ENCODE measurements at places on chromosomes 4 and X.

GRCh38 chr4:3709061-3709845 lies 56.9 kb upstream of the ADRA2C start:
- H3K27ac ChIP-seq, result no peak overlapping the region
- no peak overlapping the region for H3K4me3 ChIP-seq
- H3K27me3 ChIP-seq, result no peaks in the 10 kb centered on the region
- no peaks in the 10 kb centered on the region for H3K36me3 ChIP-seq
- DNase-seq, result no peak

GRCh38 chr4:165851256-165851655 lies 21.8 kb upstream of the TLL1 start:
- H3K36me3 ChIP-seq, result no peaks in the 10 kb centered on the region
- H3K27me3 ChIP-seq, result no peaks in the 10 kb centered on the region
- H3K4me1 ChIP-seq, result no peaks in the 10 kb centered on the region

DNA sequence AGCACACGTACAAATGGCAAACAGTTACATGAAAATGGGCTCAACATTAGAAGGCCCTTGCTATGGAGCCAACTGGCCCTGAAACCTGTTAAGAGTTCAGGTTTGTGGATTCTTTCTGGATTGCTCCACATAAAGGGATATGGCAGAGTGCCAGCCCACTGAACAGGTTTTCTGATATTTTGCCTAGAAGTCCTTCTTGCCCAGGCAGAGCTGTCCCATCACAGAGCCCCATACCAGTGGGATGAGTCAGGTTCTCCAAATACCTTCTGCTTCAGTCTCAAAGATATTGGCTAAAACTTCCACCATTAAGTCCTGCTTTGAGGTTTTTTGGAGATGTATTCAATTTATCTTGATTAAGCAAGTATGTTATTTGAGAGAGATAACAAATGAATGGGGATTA lies 146.8 kb upstream of the IL1RAPL2 start:
- no peak overlapping the region for H3K27ac ChIP-seq
- no peaks in the 10 kb centered on the region for H3K27me3 ChIP-seq
- H3K4me3 ChIP-seq, result no peak overlapping the region
- no peaks in the 10 kb centered on the region for H3K4me1 ChIP-seq

- no peaks in the 10 kb centered on the region for H3K27me3 ChIP-seq
- no peaks in the 10 kb centered on the region for H3K36me3 ChIP-seq
- no peak overlapping the region for H3K4me3 ChIP-seq
- no peaks in the 10 kb centered on the region for H3K4me1 ChIP-seq
- DNase-seq, result no peak
Observed at GRCh38 chr4:58807843-58808615, 1697.8 kb upstream of the IGFBP7 start.

DNA sequence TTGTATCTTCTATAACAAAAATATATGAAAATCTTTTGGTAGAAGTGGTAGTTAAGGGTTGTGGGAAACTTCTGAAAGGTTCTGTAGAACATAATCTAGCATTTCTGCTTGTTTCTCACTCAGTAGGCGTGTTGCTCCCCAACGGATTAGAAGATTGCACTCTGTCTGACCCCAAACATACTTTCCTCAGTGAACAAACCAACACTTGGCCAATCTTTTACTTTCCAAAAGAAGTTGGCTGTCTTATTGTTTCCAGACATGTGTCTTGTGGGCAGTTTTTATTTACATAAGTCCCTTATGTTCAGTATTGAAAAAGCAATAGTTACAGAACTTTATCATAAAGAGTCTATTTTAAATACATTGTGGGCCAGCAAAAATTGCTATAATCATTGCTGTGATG lies 312.8 kb upstream of the EPHA5 start:
- H3K27me3 ChIP-seq, result no peaks in the 10 kb centered on the region
- H3K36me3 ChIP-seq, result no peaks in the 10 kb centered on the region
- H3K4me1 ChIP-seq, result no peaks in the 10 kb centered on the region
- no peak overlapping the region for H3K27ac ChIP-seq
- no peak overlapping the region for H3K4me3 ChIP-seq
- DNase-seq, result no peak

DNA sequence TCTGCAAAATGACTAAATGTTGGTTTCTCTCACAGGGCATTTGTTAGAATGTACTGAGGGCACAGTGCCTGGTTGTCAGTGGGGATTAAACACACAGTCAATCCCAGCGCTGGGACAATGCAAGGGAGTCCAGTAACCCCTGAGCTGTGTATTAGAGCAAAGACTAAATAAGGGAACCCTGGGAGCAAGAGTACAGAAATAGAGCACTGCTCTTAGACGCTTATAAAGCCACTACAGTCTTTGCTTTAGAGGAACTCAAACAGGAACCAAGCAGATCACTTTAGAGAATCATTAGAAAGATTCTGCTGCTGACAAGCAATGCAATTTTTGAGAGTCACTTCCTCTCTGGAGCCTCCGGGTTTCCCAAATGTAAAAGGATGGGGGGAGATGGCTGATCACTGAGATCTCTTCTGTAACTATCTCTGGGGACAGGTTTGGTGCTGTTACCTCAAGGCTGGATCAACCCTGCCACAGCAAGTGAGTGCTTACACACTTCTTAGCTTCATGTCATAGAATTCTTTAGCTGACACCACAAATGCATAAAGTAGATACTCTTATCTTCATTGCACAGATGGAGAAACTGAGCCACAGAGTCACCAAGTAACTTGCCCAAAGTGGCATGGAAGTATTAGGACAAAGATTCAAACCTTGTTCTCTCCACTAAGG lies 137.8 kb upstream of the CPEB2 start:
- no peaks in the 10 kb centered on the region for H3K36me3 ChIP-seq
- H3K4me3 ChIP-seq, result no peak overlapping the region
- DNase-seq, result no peak
- peaks cover 20% of the 10 kb centered on the region for H3K27me3 ChIP-seq

DNA sequence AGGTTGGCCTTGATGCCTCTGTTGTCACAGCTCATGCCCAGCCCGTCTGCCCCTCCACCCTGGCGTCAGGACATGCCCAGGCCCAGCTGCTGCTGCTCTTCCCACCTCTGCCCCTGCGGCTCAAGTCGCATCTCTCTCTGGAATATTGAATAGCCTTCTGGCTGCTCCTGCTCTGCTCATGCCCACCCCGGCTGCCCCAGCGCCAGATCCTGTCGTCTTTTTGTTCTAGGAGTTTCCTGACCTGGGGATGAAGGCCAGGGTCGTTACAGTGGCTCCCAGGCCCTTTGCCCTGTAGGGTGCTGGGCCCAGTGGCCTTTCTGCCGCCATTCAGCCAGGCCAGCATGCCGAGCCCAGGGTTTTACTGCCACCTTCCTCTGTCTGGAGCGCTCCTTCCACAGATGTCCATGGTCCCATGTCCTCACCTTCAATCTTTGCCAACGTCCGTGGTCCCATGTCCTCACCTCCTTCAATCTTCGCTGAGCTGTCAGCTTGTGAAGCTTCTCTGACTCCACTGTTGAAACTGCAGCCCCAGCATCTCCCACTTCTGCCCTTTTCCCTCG lies 9.7 kb downstream of the MAEA start:
- H3K27ac ChIP-seq, result no peak overlapping the region
- no peaks in the 10 kb centered on the region for H3K27me3 ChIP-seq
- peaks cover 36% of the 10 kb centered on the region for H3K36me3 ChIP-seq
- no peak for DNase-seq
- peaks cover 40% of the 10 kb centered on the region for H3K4me1 ChIP-seq

DNA sequence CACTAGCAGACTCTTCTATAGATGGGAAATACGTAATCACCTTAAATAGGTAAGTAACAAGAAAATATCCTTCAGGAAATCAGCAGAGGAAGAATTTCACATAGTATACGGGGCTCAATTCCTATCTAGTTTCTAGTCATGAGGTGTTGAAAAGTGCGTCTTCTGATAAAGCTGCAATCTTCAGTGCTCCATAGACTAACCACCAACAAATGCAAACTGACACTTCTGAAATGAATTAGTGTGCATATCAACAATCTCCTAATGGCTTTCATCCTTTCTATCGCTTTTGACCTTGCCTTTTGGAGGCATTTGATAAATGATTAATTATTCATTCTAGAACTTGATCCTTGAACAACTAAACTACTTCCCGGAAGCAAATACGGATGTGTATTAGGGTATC lies 2306.6 kb upstream of the AGA start:
- no peak for DNase-seq
- no peak overlapping the region for H3K4me3 ChIP-seq
- H3K27ac ChIP-seq, result no peak overlapping the region
- no peaks in the 10 kb centered on the region for H3K4me1 ChIP-seq
- no peaks in the 10 kb centered on the region for H3K36me3 ChIP-seq
- H3K27me3 ChIP-seq, result no peaks in the 10 kb centered on the region

DNA sequence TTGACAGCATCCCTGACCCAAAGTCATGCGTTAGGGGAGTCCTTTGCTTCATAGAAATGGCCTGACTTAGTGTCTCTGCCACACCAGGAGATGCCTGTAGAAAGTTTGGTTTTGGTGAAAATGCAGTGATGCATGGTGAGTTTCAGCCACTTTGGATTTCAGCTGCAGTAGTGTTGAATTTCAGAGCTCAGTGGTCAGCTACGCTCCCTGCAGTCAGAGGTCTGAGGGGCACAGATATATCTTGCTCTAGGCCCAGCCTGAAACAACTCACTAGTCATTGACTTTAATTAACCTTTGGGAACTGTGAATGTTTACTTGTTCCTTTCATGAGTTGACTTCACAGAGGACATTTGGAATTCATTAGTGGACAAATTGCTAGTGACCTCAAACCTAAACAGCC lies 17.5 kb downstream of the RBMX2 start:
- H3K36me3 ChIP-seq, result peaks cover 2% of the 10 kb centered on the region
- no peak for DNase-seq
- no peaks in the 10 kb centered on the region for H3K4me1 ChIP-seq
- H3K27ac ChIP-seq, result no peak overlapping the region
- peaks cover 3% of the 10 kb centered on the region for H3K27me3 ChIP-seq

- peaks cover 2% of the 10 kb centered on the region for H3K27me3 ChIP-seq
- H3K27ac ChIP-seq, result no peak overlapping the region
- H3K36me3 ChIP-seq, result no peaks in the 10 kb centered on the region
- H3K4me1 ChIP-seq, result no peaks in the 10 kb centered on the region
- no peak for DNase-seq
Observed at GRCh38 chr4:78020677-78021076, 36.4 kb upstream of the FRAS1 start.

- no peak overlapping the region for H3K27ac ChIP-seq
- H3K27me3 ChIP-seq, result no peaks in the 10 kb centered on the region
Observed at GRCh38 chr4:15711762-15712161, 8.9 kb downstream of the BST1 start.

- H3K4me3 ChIP-seq, result no peak overlapping the region
- H3K4me1 ChIP-seq, result no peaks in the 10 kb centered on the region
- no peak overlapping the region for H3K27ac ChIP-seq
- DNase-seq, result no peak
Observed at GRCh38 chrX:3403748-3404147, 57.3 kb upstream of the MXRA5 start.

GRCh38 chr4:86152454-86152853 lies 207.4 kb downstream of the MAPK10 start:
- no peaks in the 10 kb centered on the region for H3K36me3 ChIP-seq
- no peak for DNase-seq
- no peaks in the 10 kb centered on the region for H3K27me3 ChIP-seq
- no peaks in the 10 kb centered on the region for H3K4me1 ChIP-seq
- H3K4me3 ChIP-seq, result no peak overlapping the region
- H3K27ac ChIP-seq, result no peak overlapping the region

DNA sequence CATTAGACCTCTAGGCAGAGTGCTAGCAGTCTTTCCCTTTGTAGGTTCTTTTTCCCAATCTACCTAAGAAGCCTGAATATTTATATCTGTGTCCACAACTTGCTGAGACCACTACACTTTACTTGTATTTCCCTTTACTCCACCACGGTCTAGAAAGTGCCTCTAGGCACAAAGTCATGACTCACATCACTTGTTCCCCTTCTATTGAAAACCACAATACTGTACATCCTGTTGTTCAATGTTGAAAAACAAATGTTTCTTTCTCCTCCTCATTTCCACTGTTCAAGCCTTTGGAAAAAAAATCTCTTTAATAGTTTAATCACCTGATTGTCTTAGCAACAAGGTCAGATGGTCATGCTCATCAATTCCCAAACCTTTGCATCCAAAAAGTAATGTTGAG lies 326.7 kb downstream of the GUCY2F start:
- H3K27ac ChIP-seq, result no peak overlapping the region
- H3K4me3 ChIP-seq, result no peak overlapping the region
- H3K36me3 ChIP-seq, result no peaks in the 10 kb centered on the region
- H3K4me1 ChIP-seq, result no peaks in the 10 kb centered on the region
- DNase-seq, result no peak

- no peak overlapping the region for H3K4me3 ChIP-seq
- no peak overlapping the region for H3K27ac ChIP-seq
- no peaks in the 10 kb centered on the region for H3K36me3 ChIP-seq
- peaks cover 5% of the 10 kb centered on the region for H3K4me1 ChIP-seq
Observed at GRCh38 chr4:173294444-173294843, 39.7 kb downstream of the HMGB2 start.

GRCh38 chr4:74230902-74231499 lies 73.1 kb downstream of the MTHFD2L start:
- peaks cover 19% of the 10 kb centered on the region for H3K4me1 ChIP-seq
- no peak overlapping the region for H3K27ac ChIP-seq
- no peaks in the 10 kb centered on the region for H3K36me3 ChIP-seq
- H3K4me3 ChIP-seq, result no peak overlapping the region

DNA sequence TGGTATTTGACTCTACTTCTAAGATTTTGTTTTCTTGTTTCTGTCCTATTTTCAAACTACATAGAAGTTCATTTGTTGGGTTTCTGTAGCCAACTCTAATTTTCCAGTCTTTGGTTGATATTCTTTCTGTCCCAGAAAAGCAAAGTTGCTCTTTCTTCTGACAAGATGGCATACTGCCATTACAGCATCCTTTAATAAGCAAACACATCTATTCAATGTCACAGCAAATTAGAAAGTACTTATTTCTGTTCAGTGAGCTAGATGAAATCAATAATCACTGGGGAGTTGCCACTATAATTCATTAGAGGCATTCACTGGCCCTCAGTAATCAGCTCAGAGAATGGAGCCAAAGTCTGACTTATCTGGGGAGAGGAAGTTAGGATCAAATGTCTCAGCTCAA lies 1258.0 kb upstream of the IGFBP7 start:
- H3K4me1 ChIP-seq, result no peaks in the 10 kb centered on the region
- no peak for DNase-seq
- H3K36me3 ChIP-seq, result no peaks in the 10 kb centered on the region
- no peak overlapping the region for H3K27ac ChIP-seq
- no peak overlapping the region for H3K4me3 ChIP-seq

GRCh38 chrX:102765217-102765616 lies 44.7 kb downstream of the GPRASP3 start:
- H3K4me3 ChIP-seq, result no peak overlapping the region
- H3K36me3 ChIP-seq, result peaks cover 2% of the 10 kb centered on the region
- no peak overlapping the region for H3K27ac ChIP-seq
- no peak for DNase-seq

DNA sequence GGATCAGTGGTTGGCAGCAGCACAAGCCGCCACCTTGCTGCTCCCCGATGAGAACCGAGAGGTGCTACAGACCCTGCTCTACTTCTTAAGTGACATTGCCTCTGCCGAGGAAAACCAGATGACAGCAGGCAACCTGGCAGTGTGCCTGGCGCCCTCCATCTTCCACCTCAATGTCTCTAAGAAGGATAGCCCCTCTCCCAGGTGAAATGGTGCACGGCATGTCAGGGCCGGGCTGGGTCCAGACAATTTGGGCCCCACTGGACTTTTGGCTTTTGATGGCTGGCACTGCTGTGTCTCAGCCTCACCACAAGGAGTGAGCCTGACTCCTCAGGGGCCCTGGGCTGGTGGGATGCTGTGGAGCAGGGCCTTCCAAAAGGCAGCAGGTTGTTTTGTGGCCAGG lies 74.1 kb downstream of the STARD8 start:
- no peaks in the 10 kb centered on the region for H3K4me1 ChIP-seq
- no peak overlapping the region for H3K4me3 ChIP-seq
- no peak for DNase-seq
- H3K36me3 ChIP-seq, result no peaks in the 10 kb centered on the region
- H3K27ac ChIP-seq, result no peak overlapping the region

GRCh38 chrX:16469870-16470269 lies 180.1 kb upstream of the S100G start:
- no peaks in the 10 kb centered on the region for H3K27me3 ChIP-seq
- no peaks in the 10 kb centered on the region for H3K36me3 ChIP-seq
- no peak for DNase-seq

Data from activated CD4-positive, alpha-beta T cell treated with anti-CD3 and anti-CD28 coated beads, Interleukin-2, amount 10 ng/mL, durations not matched to agents 7 days and 5 days (primary cell).